ENCODE measurements at places on chromosomes 4 and X.
A peak's percentile ranks its signal among the peaks of the same experiment; 100 is the strongest.

DNA sequence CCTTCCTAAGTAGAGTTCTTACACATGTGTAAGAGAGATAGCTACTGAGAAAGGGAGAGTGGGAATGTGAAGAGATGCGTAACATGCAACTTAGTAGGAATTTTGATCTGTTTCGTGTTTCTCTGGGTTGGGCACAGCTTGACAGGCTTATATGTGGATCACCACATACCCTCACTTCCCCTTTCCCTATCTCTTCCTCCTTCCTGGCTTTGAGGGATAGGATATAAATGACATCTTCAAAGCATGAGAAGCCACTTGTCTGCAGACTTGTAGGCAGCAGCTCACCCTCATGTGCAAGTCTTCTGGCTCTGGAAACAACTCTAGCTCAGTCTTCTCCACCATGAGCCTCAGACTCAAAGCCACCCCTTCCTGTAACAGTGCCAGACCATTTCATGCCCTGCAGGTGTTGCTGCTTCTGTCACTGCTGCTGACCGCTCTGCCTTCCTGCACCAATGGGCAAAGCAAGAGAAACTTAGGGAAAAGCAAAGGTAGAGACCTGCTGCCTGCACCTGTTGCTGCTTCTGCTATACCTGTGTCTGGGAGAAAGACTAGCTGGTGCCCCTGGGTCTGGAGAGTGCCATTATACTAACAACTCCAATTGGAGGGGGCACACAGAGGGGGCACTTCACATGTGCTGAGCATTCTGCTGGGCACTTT is 5.4 kb upstream of the PF4V1 start:
- no peak for DNase-seq

DNA sequence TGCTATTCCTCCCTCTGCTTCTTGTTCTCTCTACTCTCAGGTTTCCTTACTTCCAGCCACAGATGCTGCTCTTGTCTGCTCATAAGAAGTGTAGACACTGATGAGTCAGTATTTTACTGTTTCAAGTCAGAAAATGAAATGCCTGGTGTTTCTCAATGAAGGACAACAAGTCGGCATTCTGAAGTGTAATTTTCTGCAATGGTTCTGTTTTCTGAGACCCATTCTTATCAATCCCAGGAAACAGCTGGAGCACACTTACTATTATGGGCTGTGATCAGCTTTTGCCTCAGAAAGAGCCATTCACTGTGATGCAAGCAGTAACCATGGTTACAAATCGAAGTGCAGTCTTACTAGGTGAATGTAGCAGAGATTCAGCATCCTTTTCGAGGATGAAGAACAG is 42.0 kb downstream of the SLC4A4 start:
- no peak for DNase-seq

GRCh38 chr4:107379054-107379869 is 340.8 kb downstream of the PAPSS1 start:
- no peak for DNase-seq

GRCh38 chrX:37476571-37477170 is 94.8 kb upstream of the LANCL3 start:
- DNase-seq, result peak; percentile 38

DNA sequence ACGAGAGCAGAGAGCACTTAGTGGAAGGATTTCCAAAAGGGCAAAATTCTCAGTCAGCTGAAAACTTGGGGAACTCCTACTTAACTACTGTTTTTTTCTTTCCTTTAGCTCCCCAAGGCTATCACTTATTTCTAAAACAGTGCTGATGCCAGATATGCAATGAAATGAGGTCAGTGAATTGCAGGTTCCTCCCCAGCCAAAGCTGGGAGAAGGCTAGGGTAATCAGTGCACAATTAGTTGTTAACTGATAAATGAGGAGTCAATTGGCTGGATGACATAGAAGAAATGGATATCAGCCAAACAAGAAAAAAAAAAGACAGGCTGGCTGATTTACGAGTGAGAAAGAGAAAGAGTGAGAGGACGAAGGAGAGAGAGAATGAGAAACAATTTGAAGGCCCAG is 195.6 kb downstream of the GPC3 start:
- DNase-seq, result no peak

Measured in iPS DF 19.7 (cell line).